Thoracic aorta (tissue), 2 donors: ENCODE measurements at places on chromosomes 5 and 9.

- no peak for DNase-seq
These were observed 37.6 kb upstream of the CCDC152 start for GRCh38 chr5:42719034-42719433.

- peak; percentile 34 for DNase-seq
These were observed 738.6 kb upstream of the ZNF608 start for GRCh38 chr5:125484742-125485641.

GRCh38 chr5:150272531-150272930 is 17.0 kb downstream of the CAMK2A start:
- DNase-seq = no peak

- DNase-seq = no peak
These were observed 574.5 kb upstream of the GRAMD2B start for GRCh38 chr5:125848751-125849150.

- no peak for DNase-seq
These were observed 84.7 kb downstream of the ST8SIA4 start for GRCh38 chr5:100818340-100818739.

- no peak for DNase-seq
These were observed 45.7 kb downstream of the MARCHF3 start for GRCh38 chr5:126984632-126985031.

DNA sequence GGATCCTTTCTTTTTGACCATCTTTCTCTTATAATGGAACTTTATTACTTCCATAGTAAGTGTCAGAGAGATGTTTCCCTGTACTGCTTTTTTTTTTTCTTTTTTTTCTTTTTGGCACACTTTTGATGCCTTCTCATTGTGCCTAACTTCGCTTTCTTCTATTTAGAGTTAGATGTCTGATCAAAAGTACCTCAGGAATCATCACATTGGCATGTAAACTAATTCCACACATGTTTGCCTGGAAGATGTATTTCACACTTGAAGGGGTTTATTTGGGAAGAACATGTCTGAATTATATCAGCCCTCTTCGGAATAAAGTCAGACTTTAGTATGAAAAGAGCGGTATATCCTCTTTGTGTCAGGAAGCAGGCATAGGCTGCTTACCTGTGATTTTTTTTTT is 35.1 kb downstream of the SMARCA2 start:
- no peak for DNase-seq

DNA sequence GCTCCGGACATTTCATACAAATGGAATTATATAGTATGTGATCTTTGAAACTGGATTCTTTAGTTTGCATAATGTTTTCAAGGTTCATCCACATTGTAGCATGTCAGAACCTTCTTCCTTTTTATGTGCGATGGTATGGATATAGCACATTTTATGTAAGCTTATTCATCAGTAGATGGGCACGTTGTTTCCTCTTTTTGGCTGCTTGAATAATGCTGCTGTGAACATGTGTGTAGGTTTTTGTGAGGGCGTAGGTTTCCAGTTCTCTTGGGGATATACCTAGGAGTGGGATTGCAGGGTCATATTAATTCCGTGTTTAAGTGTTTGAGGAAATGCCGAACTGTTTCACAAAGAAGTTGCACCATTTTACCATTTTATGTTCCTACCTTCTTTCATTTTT is 187.8 kb downstream of the NR3C1 start:
- DNase-seq = no peak

GRCh38 chr9:86585422-86586143 is 231.4 kb upstream of the TUT7 start:
- DNase-seq = no peak

- no peak for DNase-seq
These were observed 161.2 kb downstream of the GAPVD1 start for GRCh38 chr9:125422853-125423252.

- DNase-seq = no peak
These were observed at the start of gene KLHL3 for GRCh38 chr5:137735555-137736284. Gene KLHL3, minus strand, starts transcription at chr5:137736089. Its CDS starts 443 bp downstream, at chr5:137735646.

DNA sequence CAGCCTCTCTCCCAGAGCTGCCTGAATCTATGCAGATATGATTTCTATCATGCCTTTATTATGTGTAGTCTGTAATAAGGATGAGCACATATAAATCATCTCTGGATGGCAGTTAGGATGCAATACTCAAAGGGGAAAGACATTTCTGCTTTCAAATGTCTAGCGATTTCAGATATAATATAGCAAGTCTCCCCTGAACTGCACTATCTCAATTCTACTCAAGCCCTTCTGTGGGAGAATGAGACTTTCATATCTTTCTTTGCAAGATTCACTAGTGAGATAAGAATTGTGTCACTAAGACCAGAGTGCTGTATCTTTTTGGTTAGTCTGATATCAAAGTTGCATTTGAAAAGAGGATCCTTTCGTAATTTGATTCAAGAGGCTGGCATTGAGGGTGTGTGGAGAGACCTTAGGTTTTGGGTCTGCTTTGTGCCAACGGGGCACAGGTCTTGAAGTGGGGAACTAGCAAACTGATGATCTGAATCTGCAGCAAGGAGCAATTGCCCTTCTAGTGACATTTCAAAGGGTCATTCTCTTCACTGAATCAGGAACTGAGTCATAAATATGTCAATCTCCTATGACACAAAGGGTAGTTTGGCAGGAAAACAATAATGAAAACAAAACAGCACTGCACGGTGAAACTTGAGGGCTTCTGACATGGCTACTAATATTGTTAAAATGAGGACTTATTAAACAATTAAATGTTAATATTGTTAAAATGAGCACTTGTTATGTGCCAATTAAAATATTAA is 305.5 kb upstream of the CLINT1 start:
- DNase-seq = no peak

- DNase-seq = no peak
These were observed 139.3 kb downstream of the MVB12B start for GRCh38 chr9:126465977-126466376.

- DNase-seq = no peak
These were observed 20.1 kb downstream of the DAPK1 start for GRCh38 chr9:87517732-87518131.

GRCh38 chr5:35803191-35803651 is 53.5 kb upstream of the IL7R start:
- DNase-seq = no peak

DNA sequence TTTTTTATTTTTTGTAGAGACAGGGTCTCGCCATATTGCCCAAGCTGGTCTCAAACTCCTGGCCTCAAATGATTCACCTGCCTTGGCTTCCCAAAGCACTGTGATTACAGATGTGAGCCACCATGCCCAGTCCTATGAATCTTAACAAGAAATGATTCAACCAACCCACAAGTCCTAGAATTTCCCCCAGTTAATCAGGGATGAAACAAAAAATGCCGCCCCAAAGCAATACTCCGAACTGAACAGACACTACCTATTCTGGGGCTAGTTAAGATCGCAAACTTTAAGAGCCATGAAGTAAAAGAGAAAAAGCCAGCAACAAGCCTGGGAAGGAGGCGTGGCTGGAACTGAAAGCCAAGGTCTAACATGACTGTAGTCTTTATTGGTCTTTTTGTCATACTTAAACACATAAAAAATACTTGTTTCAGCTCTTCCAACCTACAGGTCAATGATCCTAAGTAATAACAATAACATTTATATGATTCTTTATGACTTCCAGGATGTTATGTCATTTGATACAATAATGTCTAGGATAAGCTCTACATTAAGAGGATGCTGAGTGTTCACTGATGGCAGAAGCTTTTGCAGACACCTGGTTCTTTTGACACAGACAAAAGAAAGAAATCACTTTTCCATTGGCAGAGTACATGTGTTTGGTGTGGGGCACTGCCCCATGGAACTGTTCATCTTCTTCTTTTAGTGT is 361.1 kb upstream of the TLE4 start:
- no peak for DNase-seq

- DNase-seq = no peak
These were observed 223.9 kb downstream of the PBX3 start for GRCh38 chr9:125971050-125971449.

DNA sequence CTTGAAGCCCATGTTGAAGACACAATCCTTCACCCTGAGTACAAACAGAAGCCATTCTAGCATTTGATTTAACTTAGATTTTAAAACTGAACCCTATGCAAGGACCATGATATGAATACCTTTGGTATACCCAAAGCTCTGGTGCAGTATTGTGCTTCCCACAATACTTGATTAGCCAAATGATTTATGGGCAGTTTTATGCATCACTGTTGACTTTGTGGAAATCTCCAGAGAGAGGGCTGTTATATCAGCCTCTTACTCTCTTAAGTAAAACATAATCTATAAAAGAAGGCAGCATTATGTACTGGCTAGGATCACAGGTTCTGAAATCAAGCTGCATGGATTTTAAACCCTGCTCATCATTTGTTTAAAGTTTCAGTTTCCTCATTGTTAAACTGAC is 762.8 kb downstream of the EFNA5 start:
- DNase-seq = no peak

DNA sequence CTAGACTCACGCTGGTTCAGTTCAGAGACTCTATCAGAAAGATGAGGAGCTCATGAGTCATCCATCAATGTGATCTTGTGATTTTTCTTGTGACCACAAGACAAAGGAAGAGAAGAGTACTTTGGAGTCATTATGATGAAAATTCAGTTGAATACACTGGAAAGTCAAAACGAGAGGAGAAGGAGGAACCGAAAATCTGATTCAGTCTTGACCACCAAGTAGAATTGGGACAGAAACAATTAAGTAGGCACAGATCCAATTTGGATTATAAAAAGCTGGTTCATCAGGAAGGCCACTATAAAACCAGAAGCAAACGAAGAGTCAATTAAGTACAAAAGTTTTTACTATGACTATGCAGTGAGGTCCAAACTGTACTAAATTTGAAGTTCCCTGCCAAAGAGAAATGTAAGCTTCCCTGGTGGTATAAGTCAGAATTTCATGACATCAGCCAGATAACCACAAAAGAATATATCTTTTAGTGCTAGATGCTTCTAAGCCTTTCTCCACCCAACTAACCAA is 90.9 kb downstream of the THBS4 start:
- no peak for DNase-seq

DNA sequence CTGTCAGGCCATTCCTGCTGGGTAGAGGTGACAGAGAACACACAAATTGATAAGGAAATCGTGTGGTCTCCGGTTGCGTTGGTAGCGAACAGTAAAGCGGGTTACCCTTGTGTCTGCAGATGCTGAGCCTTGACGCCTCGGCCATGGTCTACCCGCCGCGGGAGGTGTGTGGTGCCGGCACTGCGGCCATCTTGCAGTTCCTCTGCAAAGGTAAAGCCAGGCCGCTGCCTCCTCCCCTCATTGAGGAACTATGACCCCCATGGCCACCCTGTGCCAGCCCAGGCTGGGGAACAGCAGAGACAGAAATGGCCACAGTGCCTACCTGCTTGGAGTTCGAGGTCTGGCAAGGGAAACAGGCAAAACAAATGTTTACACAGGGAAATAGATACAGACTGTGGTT is 16.3 kb downstream of the LRSAM1 start:
- no peak for DNase-seq

GRCh38 chr5:33379757-33380156 is 61.0 kb upstream of the TARS1 start:
- no peak for DNase-seq

- no peak for DNase-seq
These were observed 1.2 kb downstream of the FBXO10 start for GRCh38 chr9:37575001-37575400.

DNA sequence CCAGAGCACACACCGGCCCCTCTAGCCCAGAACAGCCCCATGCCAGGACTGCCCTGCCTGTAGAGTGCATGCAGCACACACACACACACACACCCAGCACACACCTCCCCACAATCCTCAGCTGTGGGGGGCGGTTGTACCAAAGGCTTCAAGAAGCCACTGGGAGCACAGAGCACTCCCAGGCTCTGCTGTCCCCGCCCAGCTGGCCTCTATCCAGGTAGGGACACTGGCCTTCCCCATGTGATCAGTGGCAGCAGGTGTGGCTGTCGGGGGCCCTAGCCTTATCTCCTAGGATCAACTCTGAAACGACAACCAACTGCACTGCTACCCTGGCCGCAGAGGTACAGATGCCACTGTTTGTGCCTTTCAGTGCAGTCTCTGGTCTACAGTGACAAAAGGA is 2.0 kb downstream of the ANAPC2 start:
- DNase-seq = no peak

GRCh38 chr5:135208555-135208902 is 174.5 kb upstream of the PITX1 start:
- no peak for DNase-seq

DNA sequence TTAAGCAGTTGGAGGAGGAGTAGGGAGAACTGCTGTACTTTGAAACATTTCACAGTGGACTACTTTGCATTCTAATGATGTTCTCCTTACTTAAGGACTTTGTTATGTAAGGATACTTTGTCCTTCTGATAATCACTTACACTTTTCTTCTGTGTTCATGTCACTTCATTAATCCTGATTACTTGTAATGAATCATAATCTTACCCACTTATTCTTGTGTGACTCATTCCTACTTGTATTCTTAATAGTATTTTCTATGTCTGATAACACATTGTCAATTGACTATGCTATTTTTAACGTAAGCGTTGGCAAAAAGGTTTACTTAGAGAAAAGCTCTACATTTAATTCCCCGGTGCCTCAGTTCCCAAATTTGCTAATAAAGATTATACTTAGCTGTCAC is 63.8 kb downstream of the GHR start:
- DNase-seq = no peak

DNA sequence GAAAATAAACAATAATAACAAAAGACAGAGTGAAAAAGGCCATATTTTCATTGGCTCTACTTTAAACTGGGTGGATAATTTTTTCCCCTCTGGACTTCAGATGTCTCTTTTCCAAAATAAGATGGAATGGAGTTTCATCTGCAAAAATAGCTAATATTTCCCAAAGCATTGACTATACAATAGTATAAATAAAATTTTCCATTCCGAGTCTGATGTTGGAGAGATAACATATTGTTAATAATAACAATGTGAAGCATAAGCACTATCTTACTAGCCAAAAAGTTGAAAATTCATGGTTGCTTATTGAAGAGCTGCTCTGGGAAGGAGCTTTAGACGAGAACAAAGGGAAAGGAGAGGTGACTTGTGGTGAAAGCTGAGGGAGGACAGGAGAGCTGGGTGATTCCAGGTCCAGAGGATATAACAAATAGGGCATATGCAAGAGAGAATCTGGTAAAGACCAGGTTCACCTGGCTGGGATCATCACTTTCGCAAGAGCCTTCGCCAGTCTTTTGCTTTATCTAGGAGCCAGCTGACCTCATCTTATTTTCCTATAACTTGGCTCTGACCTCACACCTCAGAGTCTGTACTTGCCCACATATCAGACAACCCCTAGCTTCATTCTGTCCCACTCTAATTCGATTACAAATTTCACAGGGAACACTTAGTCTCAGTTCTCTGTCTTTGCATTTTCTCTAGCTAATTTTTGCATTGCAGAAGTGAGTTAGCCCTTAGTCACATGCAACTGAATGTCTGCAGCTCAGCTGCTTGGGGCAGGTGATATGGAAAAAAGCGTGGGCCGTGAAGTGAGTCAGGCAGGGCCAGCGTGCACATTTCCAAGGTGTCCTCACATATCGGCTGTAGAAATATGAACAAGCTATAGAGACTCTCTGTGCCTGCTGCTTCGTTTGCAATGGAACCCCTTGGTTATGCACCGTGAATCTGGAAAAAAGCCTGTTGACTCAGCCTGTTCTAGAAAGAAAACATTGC is 7.6 kb upstream of the ZNF474 start:
- DNase-seq = no peak

- no peak for DNase-seq
These were observed 1251.4 kb upstream of the CDH6 start for GRCh38 chr5:29942089-29942488.
